ENCODE measurements at places on chromosomes 6 and 20.

- DNase-seq, result no peak
Observed at GRCh38 chr6:44232676-44233566, 9.5 kb downstream of the SLC29A1 start.

DNA sequence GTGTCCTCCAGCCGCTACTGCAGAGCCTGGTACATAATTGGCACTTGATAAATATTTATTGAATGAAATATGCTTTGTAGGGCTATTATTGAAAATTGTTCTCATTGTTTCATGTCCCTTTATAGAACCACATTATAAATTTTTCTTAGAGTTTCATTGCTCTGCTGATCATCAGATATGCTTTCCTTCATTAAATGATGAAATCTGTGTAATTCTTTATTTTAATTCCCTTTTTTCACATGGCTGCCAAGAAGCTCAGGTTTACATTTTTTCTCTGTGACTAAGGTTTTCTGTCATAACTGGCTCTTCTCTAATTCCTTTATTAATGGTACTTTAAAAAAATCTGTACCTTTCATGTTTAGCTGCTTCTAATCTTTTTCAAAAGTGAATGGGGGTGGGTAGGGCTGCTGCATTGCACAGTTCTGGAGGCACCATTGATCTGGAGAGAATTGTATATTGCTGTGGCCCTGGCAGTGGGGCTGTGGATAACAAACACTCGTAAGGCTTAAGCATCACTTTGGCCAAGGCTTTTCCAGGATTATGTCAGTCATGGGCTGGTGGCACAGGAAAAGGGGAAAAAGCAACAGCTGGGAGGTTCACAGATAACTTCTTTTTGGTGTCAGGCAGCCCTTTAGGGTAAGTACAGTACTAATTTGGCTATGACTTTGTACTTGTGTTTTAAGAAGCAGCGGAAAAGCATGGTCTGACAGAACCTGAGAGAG lies 43.8 kb downstream of the ARFGEF2 start:
- no peak for DNase-seq

- DNase-seq, result no peak
Observed at GRCh38 chr6:69775585-69775849, 21.3 kb downstream of the LMBRD1 start.

GRCh38 chr20:60262967-60263603 lies 304.9 kb downstream of the CDH26 start:
- peak; percentile 20 for DNase-seq

- DNase-seq, result no peak
Observed at GRCh38 chr6:81476881-81477280, 275.6 kb downstream of the TENT5A start.

DNA sequence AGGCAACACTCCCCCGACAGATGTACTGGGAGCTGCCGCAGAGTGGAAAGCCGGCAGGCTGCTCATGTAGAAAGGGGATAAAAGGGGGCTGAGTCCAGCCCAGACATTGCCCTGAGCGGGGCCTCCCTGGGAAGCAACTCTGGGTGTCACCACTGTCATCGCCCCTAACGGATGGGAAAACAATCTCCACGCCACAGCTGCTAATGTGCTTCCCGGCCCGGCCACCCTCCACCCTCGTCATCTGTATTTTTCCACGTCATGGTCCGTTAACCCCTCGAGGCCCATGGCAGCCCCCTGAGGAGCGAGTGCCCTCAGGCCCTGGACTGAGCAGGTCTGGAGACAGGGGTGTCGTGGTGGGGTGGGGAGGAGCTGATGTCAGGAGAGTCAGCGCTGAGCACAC lies 227.4 kb downstream of the DLL1 start:
- no peak for DNase-seq

DNA sequence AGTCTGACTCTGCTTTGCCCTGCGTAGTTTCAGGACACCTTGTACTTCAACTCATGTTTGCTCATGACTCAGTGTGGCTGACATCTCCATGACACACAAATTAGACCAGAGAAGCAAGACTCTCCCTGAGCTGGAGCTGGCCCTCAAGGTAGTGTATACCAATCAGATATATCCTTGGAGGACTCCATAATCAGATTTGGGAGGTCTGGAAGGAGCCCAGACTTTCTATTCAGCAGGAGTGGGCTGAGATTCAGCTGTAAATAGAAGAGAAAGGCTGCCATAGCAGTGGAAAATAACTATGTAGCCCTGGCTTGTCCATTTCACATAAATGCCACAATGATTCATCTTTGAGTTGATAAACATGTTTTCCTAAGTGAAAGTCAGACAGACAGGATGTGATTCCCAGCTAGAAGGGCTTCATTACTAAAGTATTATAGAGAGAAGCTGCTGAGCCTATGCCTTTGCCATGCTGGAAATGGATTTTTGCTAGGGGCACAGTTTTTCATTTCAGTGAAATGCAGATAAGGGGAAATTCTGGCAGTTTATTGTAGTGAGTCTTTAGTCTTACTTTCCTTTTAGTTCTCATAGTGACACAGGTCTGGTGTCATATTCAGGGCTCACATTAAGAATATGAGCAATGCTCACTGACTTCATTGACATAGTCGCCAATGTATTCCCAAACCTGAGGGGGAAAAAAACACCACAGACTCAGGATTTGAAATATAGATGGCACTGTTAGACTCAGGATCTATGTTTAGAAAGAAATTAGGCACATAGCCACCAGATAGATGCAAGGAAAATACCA lies 95.3 kb downstream of the CLVS2 start:
- no peak for DNase-seq

DNA sequence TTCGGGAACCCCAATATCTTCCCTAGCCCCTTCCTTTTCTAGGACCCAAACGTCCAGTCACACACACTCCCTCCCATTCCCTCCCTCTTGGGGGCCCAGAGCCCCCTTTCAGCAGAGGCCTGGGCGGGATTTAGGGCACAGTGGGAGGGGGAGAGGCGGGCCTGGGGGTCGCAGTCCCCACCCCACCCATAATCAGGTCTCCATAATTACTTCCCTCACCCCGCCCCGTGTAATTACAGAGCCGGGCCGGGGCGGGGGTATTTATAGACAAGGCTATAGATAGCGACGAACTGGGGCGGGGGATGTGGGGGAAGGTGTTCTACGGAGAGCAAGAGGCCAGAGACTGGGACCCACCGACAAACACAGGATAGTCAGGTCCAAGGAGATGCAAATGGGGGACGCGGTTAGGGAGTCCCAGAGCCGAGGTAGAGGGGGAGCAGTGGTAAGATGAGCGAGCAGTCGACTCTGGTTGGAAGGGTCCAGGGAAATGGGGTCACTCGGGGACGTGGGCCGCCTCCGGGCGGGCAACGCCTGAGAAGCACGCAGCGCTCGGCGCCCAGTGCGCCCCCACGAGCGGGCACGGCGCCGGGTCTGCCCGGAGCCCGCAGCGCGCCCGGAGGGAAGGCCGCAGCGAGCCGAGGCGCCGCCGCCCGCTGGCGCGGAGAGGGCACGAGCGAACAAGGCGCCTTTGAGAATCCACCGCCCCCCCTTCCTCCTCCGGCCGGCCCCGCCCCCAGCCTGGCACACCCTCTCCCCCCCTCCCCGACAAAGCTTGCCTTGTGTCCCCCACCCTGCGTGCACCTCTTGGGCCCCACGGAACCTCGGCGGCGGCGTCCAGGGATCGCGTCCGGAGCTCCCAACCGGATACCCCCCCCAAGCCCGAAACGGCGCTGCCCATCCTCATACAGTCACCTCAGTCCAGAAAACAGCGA lies 670 bp upstream of the COL11A2 start:
- no peak for DNase-seq
